A172 (cell line): ENCODE measurements at places on chromosomes 4 and X. TPM values are rescaled to one million over a fixed set of nuclear protein-coding genes. Genes with fewer than 3 reads are reported as not detected.

DNA sequence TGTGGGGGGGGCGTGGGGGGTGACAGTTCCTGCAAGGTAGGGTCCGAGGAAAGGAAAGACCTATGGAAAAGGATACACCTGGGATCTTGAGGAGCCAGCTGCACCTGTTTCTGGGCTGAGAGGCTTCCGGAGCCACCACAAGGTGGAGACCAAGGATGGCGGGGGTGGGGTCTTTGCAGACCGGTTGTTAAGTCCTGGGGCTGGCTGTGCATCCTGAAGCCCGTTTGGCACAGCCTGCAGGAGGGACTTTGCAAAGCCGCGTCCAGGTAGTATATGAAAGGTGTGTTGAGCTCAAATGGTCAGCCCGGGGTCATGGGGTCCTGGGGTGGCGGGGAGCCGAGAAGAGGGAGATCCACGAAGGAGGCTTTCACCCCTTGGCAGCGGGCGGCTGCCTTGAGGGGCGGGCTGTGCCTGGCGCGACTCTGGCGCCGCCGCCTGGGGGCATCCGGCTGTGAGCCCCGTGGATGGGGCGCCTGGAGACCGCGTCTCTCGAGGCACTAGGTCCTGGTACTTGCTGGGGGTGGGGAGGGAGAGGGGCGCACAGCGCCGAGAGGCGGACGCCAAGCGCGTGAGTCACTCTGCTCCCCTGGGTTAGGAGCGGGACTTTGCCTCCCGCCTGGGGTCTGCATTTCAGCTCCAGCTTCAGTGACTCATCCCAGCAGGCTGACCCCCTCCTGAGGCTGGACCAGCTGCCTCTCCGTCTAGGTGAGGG is 58.2 kb upstream of the DYNLT3 start:
- peak; percentile 45 for DNase-seq

Gene ERVMER34-1
- not detected in 2 replicates for total RNA-seq

Gene FSTL5
- 29.3 and 30.1 TPM in 2 replicates for total RNA-seq

Gene S100P
- not detected in 2 replicates for total RNA-seq

Gene MAEA
- total RNA-seq, result 80.9 and 100 TPM in 2 replicates

Gene MAGEA10
- 0.57 and 0.86 TPM in 2 replicates for total RNA-seq

GRCh38 chrX:15512401-15512965 is 11.9 kb downstream of the BMX start:
- DNase-seq, result peak; percentile 49

Gene MAPK10
- total RNA-seq, result 0.31 TPM in 1 of 2 replicates, not detected in the other

DNA sequence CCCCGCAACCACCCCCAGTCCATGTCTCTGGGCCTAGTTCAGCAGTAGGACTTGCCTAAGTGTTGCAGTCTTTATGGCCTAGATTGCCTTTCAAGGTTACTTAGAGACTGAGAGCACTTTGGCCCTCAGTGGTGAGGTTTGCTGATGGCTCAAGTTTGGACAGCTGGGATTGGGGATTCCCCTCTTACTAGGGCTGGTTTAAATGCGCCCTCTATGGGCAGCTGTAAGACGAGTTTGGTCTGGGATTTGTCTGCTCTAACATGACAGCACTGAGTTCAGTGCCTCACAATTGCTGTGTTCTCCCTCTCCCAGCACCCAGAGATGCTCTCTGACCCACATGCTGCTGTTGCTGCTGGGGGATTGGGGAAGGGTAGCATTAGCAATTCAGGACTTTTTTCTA is 23.1 kb downstream of the DACH2 start:
- peak; percentile 2 for DNase-seq

Gene CLIC2
- total RNA-seq, result 2.6 and 4.8 TPM in 2 replicates

DNA sequence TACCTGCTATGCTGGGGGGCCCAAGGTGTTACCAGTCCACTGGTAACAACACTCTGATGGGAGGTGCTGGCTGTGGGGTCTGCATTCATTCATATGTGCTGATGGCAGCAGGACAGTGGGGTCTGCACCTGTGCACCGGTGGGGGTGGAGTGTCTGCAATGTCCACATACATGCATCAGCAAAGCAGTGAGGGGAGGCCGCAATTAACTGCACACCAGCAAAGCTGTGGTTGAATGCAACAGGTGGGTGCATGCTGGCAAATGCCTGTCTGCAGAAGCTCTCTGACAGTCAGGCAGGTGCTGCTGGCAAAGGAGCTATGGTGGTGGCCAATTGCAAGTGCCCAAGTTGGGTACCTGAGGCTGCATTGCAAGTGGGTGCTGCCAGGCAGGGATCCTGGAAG is 426.5 kb upstream of the FMR1 start:
- DNase-seq, result no peak

GRCh38 chr4:151727365-151727764 is 33.4 kb downstream of the GATB start:
- no peak for DNase-seq

Gene NXF3
- total RNA-seq, result 0.38 and 1.6 TPM in 2 replicates

Gene PLAC1
- total RNA-seq, result 0.38 and 2.8 TPM in 2 replicates

Gene TMEM154
- total RNA-seq, result 34.1 and 72.2 TPM in 2 replicates

DNA sequence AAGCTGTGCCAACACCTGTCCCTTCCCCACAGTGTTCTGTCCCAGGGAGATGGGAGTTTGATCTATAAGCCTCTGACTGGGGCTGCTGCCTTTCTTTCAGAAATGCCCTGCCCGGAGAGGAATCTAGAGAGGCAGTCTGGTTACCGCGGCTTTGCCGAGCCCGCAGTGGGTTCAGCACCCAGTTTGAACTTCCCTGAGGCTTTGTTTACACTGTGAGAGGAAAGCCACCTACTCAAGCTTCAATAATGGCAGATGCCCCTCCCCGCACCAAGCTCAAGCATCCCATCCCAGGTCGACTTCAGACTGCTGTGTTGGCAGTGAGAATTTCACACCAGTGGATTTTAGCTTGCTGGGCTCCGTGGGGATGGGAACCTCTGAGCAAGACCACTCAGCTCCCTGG is 33.3 kb upstream of the ARSJ start:
- no peak for DNase-seq

- DNase-seq, result no peak
Measured at GRCh38 chrX:3592184-3592583, 121.3 kb downstream of the PRKX start.

Gene MAOA
- total RNA-seq, result 1.7 and 2.7 TPM in 2 replicates

Gene DMP1
- total RNA-seq, result not detected in 2 replicates

Gene EDA
- total RNA-seq, result 0.02 TPM in 1 of 2 replicates, not detected in the other

GRCh38 chr4:56622176-56622575 is 58.9 kb downstream of the HOPX start:
- DNase-seq, result no peak

DNA sequence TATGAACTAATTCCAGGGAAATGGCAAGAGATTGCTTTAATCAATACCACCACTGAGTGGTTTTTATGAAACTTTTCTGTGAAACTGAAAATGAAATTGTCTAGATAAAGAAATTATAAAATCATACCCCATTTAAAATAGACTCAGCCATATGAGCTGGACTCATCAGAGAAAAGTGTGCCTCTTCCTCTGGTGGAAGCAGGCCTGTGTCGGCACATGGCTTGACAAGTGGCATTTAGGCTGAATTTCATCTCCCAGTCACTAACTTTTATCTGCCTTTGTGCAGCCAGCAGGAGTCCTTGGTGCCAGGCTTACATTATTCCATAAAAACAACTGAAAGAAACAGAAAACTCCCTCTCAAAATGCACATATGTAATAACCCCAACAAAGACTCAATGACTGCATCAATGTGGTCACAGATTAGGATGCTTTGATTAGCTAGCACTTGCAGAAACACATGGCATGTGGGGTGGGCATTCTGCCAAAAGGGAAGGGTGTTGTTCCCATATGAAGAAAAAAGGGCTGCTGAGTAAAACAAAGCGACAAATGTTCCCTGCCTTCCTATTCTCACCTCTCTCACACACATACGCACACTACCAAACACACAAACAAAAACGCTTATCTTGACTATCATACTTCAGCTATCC is 232.3 kb downstream of the PABPC4L start:
- DNase-seq, result peak; percentile 8

DNA sequence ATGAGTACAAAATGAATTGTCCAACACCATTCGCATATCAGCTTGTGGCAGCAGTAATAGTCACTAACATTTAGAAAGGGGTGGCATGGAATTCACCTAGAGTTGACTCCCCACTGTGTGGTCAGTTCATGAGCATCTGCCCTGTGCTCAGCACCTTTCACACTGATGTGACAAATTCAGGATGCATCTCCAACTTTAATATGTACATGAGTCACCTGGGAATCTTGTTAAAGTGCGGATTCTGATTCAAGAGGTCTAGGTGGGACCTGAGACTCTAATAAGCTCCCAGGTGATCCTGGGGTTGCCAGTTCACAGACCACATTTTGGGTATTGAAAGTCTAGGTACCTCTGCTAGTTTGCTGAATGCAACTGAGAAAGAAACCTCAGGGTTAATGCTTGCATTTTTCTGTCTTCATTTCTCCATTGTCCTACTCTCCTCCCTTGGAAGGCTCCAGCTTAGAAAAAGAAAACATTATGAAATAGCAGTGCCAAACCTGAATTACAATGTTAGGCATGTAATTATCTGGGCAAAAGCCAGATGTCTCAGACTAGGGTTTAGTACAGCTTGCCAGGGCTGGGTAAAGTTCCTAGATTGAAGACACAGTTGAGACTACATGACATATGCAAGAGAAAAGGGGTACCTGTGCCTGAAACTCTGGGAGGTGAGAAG is 32.7 kb downstream of the TMSB4X start:
- no peak for DNase-seq

GRCh38 chrX:49041744-49042580 is 1.2 kb downstream of the TFE3 start:
- peak; percentile 74 for DNase-seq

Gene ZAR1
- not detected in 2 replicates for total RNA-seq

Gene BANK1
- 0.10 and 0.24 TPM in 2 replicates for total RNA-seq

- DNase-seq, result no peak
Measured at GRCh38 chr4:41524425-41524824, 13.5 kb upstream of the LIMCH1 start.

Gene TEX13B
- not detected in 2 replicates for total RNA-seq

Gene SOD3
- total RNA-seq, result 1.9 and 2.7 TPM in 2 replicates

DNA sequence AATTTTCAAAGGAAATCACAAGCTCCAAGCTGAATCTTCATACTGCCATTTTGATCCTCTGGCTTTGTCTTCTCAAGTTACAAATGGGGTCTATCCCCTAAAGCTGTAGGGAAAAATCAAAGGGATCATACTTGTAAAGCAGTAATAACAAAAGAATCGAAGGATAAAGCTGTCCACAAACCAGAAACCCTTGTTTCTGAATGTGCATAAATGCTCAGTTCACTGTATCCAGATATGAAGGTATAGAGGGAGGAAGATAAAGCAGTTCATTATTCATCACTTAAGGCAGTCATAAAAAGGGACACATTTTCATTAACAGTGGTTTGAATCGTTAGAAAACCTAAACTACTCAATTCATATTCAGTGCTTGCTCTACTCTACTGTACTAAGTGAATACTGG is 33.2 kb upstream of the RPS6KA6 start:
- no peak for DNase-seq

GRCh38 chrX:49704691-49705404 is 9.1 kb upstream of the PAGE1 start:
- DNase-seq, result no peak

- no peak for DNase-seq
Measured at GRCh38 chr4:30605616-30606190, 114.5 kb upstream of the PCDH7 start.

Gene ACE2
- total RNA-seq, result not detected in 2 replicates

Gene ABCG2
- 0.96 and 2.1 TPM in 2 replicates for total RNA-seq

- DNase-seq, result no peak
Measured at GRCh38 chr4:40232610-40233009, 35.8 kb downstream of the RHOH start.

- DNase-seq, result no peak
Measured at GRCh38 chrX:15616531-15616930, 15.8 kb upstream of the ACE2 start.

Gene ADH1B
- not detected in 2 replicates for total RNA-seq

GRCh38 chr4:14744346-14744745 is 257.9 kb upstream of the CPEB2 start:
- DNase-seq, result no peak

GRCh38 chr4:163966612-163967011 is 472.1 kb downstream of the TMA16 start:
- no peak for DNase-seq

DNA sequence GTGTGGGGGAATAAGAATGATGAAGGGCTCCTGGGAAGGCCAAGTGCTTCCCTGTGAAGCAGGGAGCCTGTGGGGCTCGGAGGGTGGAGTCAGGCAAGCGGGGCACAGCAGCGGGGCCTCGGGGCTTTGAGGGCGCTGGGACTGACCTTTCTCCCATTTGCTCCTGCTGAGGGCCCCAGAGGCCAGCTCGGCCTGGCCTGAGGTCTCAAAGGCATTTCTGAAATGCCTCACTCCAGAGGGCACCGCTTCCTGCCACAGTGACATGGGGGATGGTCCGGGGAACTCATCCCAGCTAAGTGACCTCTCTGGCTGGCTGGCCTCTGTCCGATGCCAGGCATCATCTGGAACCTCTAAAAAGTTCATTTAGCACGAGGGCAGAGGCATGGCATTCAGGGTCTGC is 98.8 kb upstream of the STX18 start:
- no peak for DNase-seq

DNA sequence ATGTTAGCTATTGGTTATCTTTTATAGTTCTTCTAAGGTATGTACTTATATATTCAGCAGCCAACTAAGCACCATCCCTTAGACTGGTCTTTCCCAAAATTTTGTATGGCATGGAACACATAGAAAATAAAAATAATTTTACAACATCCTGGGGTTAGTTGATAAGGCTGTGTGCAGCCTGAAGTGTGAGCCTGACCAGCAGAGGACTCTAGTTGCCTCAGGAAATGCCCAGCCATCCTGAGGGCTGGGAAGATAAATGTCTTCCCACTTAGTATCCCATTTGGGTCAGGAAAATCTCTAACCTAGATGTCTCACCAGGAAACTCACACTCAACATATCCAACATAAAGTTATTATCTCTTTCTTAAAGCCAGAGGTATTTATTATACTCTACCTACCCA is 251.4 kb upstream of the POF1B start:
- no peak for DNase-seq

GRCh38 chr4:76310683-76311082 is 4.2 kb downstream of the STBD1 start:
- DNase-seq, result no peak

DNA sequence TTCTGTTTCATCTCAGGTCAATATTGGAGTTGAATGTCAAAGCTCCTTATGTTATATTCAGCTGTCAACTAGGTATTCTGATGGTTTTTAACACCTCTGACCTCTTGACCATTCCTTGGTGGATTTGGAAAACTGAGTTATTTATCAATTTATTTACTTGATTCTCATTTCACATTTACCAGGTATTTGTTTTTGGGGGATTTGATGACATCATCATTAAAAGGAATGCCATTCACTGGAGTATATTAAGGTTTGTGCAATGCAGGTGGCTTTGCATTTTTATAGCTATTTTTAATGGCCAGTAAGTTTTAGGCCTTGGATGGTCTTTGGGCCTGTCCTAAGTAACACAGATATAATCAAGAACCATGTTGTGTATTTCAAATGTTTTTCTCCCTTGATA is 67.2 kb downstream of the TSPAN7 start:
- DNase-seq, result no peak

Gene ZDHHC15
- not detected in 2 replicates for total RNA-seq
